ENCODE measurements at places on chromosomes 13 and 19.

GRCh38 chr13:97953376-97953970 is at the start of gene IPO5:
Gene IPO5 (plus strand): TSS chr13:97953675. CDS start chr13:97976697, 23,022 bp downstream.
- peak; percentile 65 for DNase-seq

DNA sequence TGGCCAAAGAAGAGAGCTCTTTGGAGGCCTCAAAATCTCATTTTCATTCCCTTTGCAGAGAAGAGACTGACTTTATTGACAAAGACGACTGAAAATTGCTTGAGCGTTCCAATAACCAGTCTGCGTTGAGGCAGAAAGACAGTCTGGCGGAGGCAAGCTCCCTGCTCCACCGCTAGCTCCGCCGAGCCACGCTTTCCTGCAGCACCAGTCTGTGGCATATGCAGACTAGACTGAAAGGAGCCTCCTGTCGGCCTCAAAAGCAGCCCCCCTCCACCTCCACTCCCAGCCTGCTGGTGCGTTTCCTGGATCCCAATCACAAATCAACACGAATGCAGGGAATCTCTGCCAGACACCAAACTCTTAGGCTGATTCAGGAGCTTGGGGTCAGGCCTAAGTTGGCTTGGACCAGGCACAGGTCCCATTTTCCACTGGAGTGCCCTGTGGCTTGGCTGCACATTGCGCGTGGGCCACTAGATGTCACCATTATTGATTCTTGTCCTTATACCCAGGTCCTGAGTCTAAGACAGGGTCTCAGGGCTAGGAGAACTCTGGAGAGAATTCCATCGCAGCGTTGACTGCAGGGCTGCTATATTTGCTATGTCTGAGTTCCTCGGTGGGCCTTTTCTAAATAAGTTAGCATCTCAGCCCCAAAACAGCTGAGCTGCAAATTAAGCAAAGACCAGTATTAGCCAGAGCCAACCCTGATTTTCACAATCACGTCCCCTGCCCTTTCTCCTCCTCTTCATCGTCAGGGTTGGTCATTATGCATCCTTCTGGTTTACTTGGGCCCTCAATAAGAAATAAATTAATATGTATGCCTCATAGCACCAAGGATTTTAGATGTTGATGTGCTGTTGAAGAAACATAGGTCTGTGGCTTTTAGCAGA is 5.2 kb upstream of the ZNF507 start:
- DNase-seq: peak; percentile 75

- DNase-seq: no peak
Measured at GRCh38 chr13:55572862-55573261, 1567.9 kb upstream of the PRR20A start.

DNA sequence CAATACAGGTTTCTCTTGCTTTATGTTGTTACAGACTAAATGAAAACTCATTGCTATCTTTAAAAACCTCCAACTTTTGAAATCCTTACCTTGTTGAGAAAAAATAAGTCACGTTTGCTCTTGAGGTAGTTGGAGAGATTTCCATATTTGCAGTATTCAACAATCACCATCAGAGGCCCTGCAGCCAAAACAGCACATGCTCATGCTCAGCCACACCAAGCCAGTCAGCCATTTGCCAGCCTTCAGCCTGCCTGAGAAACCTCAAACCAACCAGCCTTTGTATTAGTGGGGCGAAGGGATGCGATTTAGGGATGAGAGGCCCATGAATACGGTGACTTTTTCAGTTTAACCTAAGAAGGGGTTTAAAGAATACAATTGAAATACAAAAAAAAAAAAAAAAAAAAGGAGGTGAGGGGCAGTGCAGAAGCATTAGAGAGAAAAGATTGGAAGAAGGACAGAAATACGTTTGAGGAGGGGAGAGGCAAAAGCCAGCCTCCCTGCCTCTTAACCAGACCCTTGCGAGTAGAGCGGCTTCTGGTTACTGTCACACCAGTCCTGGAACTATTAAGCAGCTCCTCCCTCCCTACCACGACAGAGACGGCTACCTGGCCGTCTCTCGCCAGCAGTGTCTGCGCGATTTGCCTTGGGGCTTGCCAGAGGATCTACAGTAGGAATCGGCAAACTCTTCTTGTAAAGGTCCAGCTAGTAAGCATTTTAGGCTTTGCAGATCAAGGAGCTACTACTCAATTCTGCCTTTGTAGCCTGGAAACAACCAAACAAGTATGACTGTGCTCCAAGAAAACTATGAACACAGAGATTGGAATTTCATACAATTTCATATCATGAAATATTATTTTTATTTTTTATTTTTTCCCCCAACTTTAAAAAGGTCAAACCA is 167.3 kb downstream of the FLT1 start:
- no peak for DNase-seq

- DNase-seq: no peak
Measured at GRCh38 chr13:25177012-25177411, 4.9 kb upstream of the AMER2 start.

GRCh38 chr13:30049692-30050091 is 199.3 kb upstream of the UBL3 start:
- no peak for DNase-seq

DNA sequence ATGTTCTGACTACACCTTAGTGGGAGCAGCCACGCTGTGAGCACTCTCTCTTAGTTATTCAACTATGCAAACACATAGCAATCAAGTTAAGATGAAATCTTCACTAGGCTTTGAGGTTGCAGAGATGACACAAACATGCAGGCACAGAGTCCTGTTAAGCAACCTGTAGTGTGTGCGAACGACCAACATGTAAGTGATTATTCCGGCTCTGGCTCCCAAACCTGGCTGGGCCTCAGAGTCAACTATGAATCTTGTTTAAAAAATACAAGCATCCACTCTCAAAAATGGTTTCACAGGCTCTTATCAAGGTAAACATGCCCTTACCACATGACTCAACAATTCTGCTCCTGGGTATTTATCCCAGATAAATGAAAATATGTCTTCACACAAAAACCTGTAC is 91.4 kb downstream of the IRS2 start:
- no peak for DNase-seq

DNA sequence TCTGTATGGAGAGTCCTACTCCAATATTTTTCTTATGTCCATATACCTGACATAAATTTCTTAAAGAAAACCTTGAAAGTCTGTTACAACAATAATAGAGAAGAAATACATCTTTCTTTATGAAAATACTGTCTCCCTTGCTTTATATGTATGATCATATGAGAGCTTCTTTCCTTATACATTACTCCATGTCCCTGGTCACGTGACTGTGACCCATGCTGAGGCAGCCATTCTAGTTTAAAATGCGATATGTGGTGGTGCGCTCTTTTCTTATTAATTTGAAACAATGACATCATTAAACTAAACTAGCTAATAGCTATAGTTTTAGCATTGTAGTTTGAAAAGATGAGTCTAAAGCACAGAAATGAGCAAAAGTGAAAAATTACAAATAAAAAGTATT is 1120.3 kb upstream of the PRR20A start:
- no peak for DNase-seq

DNA sequence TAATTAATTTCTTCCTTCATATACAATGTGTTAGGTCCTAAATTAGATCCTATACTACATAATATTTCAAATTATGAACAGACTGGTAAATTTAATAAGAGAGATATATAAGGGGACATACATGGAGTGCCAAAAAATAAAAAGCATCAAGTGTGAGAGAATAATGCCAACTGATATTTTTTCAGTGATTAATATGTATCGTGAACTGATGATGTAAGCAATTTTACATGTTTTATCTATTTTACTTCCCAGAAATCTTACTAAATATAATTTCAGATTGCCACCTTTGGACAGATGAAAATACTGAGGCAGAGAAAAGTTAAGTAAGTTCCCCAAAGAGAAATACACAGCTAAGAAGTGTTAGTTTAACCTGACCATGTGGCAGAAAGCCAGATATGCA is 870.8 kb downstream of the SLITRK5 start:
- no peak for DNase-seq

- no peak for DNase-seq
Measured at GRCh38 chr19:11243798-11244169, 4.4 kb downstream of the ANGPTL8 start.

GRCh38 chr13:49326222-49326917 is 78.6 kb downstream of the CDADC1 start:
- no peak for DNase-seq

GRCh38 chr13:109204657-109205056 is 575.2 kb downstream of the MYO16 start:
- DNase-seq: no peak
